ENCODE measurements at places on chromosomes 12 and 14.

DNA sequence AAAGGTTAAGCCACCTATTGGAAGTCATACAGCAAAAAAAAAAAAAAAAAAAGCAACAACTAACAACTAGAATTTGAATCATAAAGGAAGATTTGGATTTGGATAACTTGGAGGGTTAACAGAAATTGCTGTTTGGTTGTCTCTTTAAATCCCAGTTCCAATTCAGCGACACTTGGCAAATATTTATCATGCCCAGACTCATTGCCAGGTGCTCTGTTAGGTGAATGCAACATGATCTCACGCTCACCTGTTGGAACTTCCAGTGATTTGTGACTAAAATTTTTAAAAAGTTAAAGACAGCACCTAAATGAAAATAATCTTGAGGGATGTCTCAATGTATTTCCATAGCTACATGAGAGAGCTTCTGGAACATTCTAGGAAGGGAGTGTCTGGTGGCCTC is 103.7 kb downstream of the TBX3 start:
- no peak for DNase-seq

DNA sequence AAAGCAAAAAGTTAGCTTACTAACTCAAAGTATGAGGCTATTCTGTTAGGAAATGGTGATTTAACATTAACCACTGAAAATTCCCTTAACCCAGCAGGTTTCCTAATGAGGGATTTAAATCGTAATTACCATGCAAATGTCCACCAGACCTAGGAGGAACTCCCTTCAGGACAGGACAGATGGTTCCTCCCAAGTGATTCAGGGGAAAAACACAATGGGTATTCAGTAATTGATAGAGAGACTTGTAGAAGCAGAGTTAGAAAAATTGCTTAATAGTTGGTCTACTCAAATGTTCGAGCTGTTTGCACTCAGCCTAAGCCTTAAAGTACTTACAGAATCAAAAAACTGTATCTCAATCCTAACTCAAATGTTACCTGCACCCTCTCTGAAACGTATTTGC is 21.6 kb downstream of the RERGL start:
- DNase-seq, result no peak

- no peak for DNase-seq
These were observed 7.0 kb downstream of the PYGL start for GRCh38 chr14:50937325-50937724.

DNA sequence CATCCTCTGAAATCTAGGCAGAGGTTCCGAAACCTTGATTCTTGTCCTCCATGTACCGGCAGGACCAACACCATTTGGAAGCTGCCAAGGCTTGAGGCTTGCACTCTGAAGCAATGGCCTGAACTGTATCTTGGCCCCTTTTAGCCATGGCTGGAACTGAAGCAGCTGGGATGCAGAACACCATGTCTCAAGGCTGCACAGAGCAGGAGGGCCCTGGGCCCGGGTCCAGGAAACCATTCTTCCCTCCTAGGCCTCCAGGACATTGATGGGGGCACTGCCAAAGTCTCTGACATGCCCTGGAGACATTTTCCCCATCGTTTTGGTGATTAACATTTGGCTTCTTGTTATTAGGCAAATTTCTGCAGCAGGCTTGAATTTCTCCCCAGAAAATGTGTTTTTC is 198.7 kb downstream of the EFCAB11 start:
- DNase-seq, result no peak

DNA sequence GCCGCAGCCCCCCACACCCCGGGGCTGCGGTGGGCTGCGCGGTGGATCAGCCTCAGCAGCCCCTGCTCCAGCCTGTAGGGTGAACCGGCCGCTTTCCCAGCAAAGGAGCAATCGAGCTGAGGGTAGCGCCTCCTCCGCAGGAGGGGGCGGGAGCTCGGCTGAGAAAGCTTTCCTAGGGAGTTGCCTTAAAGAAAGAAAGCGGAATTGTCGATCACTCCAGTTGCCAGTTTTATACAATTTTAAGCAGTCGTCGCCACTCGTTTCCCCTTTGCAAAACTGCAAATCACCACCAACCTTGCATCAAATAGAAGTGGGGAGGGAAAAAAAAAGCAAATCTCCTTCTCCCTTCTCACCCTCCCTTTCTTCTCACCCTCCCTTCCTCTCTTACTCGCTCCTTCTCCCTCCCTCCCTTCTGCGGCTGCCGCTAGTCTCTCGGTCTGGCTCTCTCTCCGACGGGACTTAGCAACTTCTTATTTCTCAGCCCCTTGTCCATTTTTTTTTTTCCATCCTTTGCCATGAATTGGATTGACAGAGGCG is at the start of gene PDE3A:
Gene PDE3A (plus strand): TSS at position 424 of the 537 bp plus-strand sequence. CDS start 748 bp downstream, outside the sequence.
- DNase-seq, result no peak

GRCh38 chr14:96713426-96713825 is 83.8 kb upstream of the VRK1 start:
- DNase-seq, result no peak

- DNase-seq, result no peak
These were observed 75.4 kb upstream of the CCND2 start for GRCh38 chr12:4197922-4198763.

- no peak for DNase-seq
These were observed 11.3 kb downstream of the SYNE3 start for GRCh38 chr14:95505030-95505589.

DNA sequence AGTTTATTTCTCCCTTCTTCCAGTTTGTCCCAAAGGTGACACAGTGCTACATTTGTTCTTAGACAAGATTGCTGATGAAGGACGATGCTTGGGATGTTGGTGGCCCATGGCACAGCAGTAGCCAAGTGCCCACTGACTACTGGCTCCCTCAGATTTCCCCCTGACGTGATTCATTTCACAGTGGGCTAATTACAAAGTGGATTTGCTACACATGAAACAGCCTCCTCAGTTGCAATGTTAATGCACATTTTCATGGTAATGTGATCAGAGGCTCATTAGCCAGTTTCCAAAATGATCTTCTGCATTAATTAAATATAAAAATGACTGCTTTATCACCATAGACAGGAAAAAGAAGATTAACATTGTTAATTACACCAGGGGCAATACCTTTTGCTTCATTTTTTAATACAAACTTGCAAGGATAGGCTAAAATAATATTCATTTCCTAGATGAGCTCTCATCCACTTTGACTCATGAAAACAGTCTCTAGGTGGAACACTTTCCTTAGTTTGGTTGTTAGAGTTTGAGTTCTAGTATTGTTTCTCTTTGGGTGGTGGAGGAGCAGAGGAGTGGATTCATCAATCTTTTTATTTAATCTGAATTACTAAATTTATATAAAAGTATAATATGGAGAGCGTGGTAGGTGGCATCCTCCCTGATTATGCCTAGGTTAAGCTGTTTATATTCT is 250.9 kb downstream of the PDZRN4 start:
- DNase-seq, result no peak

DNA sequence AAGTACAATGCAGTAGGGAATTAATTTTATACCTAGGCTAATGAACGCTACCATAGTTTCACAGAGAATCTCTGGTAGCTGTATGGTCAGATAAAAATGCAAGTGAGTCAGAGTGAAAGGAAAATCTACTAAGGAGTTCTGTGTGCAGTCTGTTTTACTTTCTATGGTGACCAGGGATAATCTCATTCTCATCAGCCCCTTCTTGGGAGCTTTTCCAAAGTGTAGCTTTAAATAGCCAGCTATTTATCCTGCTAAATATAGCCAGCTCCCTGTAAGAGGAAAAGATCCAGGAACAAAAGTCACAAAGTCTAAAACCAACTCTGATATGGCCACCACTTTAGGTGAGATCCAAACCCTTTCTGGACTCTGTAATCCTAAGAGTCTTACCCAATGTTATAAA is 75.5 kb downstream of the TMEM116 start:
- DNase-seq, result no peak

DNA sequence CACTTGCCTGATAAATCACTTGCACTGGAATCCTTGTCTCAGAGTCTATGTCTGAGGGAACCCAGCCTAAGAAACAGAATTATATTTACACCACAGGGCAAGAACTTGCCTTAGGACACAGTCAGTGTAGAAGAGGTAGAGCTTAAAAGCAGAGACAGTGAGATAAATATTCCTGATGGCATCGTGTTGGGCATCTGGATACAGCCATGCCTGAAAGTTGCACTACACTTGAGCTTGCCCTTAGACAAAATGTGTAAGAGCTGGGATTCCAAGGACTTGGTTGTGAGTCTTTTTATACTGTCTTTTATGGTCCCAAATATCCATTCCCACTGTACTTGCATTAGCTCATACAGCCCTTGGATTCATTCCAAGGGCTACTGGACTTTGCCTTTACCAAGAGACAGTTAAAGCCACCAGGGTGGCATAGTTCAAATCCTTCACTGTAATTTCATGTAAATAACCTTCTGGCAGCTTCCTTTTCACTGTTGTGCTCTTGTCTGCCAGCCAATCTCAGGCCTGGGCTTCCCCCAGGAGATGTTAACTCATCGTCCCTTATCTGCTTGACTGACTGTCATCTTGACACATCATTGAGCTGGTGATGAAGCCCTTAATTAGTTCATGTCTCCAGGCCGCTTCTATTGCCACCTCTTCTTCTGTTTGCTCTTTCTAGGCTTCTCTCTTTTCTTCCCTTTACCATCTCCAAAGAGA is 577.9 kb upstream of the TBX3 start:
- DNase-seq, result no peak

DNA sequence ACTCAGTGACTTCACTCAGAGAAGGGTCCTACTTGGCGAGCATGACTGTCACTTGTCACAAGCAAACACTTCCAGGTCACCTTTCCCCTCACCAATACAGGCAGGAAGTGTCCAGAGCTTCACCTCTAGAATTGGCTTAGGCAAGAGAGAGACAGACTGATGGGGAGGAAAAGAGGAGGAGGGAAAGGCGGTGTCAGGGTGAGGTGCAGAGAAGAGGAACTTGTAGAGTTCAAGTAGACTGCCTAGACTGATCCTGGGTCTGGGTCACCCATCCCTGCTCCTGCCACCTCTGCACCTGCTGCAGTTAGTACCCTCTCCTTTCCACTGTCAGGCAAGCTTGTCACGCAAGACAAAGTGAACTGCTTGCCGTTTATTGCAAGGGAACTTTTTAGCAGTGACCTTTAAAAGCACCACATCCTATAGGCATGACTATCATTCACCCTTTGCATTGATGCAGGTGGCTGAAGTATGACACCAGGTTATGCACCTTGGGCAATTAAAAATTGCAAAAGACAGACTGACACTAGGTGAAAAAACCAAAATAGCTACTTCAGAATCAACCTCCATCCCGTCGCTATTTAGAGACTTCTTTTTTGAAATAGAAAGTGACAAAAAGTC is 292.4 kb downstream of the SYT1 start:
- DNase-seq, result no peak

GRCh38 chr12:31959701-31960391 is 631 bp downstream of the RESF1 start:
- peak; percentile 25 for DNase-seq

GRCh38 chr14:104285508-104285840 is 147.1 kb downstream of the KIF26A start:
- DNase-seq, result no peak

- no peak for DNase-seq
These were observed 13.9 kb downstream of the ARPC3 start for GRCh38 chr12:110436231-110436630.

DNA sequence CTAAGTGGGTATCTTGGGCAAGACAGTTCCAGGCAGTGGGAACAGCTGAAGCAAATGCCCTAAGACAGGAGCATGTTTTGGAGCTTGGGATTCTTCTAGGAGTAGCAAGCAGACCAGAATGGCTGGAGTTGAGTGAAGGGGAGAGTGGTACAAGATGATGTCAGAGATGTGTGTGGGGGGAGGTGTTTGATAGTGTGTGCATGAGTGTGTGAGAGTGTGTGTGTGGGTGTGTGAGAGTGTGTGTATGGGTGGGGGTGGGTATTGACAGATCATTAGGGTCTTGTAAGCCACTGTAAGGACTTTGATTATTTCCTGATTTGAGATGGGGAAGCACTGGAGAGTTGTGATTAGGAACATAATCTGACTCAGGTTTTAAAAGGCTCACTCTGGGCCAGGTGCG is 78.4 kb downstream of the TTC8 start:
- DNase-seq, result no peak

DNA sequence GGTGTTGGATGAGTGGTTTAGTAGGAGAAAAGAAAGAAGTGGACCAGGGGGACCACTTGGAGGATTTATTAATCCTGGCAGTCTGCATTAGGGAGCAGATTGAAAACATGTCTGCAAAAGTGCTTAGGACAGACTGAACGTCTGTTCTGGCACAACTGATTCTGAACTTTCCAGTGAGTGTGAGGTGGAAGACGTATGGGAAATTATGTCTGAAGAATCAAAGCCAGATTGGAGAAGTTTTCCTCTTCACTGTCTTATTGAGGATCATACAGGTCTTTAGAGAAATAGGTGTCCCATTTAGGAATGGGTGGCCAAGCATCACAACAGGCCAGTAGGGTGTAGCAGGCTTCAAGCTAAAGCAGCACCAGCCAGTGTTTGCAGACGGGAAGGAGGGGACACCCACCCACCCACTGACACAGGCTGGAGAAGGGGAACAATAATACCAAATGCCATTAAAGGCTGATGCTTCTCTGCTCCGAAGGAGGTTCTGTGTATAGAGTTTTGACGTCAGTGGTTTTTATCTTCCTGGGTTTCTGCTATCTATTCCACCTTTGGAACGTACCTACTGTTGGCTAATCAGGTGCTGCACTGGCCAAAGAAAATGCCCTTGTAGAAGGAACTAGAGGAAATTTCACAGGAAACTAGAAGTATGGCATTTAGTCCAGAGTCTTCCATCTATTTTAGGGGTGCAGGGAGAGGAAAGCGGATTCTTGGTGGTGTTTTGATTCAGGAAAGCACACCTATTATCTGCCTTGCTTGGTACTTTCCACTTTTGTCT is 1.8 kb downstream of the SRRM4 start:
- no peak for DNase-seq

DNA sequence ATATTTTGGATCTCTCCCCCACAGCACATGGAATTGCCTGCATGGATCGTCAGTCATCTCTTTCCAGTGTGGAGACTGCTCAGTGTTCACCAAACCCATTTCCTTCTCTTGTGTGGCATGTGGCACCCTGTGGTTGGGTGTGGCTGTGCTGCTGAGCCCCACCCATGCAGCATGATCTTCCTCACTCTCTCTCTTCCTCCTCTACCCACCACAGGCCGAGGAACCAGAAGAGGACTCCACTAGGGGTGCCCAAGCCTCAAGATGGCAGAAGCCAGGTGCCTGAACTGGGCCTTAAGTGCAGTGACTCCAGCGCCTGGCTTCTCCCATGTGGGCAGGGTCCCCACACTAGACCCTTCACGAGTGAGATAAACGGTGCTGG is 66.8 kb upstream of the GPR68 start:
- no peak for DNase-seq

- no peak for DNase-seq
These were observed 39.3 kb upstream of the CAPRIN2 start for GRCh38 chr12:30794020-30794419.

- no peak for DNase-seq
These were observed 29.3 kb downstream of the PRKCH start for GRCh38 chr14:61350427-61351270.

DNA sequence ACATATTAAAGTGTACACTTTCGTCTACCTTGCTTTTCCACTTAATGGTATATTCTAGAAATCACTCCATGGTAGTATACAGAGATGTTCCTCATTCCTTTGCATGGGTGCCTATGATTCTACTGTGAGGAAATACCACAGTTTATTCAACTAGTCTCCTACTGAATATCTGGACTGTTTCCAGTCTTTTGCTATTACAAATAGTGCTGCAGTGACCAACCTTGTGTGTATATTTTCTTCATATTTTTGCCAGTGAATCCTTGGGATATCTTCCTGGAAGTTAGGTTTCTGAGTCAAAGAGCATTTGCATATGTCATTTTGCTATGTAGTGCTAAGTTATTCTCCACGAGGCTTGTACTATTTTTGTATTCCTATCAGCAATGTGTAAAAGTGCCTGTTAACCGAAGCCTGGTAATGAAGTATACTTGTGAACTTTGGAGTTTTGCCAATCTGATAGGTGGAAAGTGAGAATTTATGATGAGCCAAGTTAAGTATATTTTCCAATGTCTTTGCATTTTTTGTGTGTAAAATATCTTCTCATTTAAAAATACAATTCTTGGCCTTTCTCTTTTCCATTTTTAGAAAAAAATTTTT is 31.3 kb upstream of the TMEM263 start:
- no peak for DNase-seq
